ENCODE measurements at places on chromosomes 16 and 17. TPM values are rescaled to one million over a fixed set of nuclear protein-coding genes. Genes with fewer than 3 reads are reported as not detected.
A peak's percentile ranks its signal among the peaks of the same experiment; 100 is the strongest.

- H3K27me3 ChIP-seq, result no peaks in the 10 kb centered on the region
- peak overlapping the region; percentile 74 for H3K4me3 ChIP-seq
- H3K36me3 ChIP-seq, result peaks cover 41% of the 10 kb centered on the region
- peaks cover 69% of the 10 kb centered on the region for H3K4me1 ChIP-seq
Measured at GRCh38 chr17:76191896-76192295, 48.4 kb downstream of the RNF157 start.

Gene CACNG5
- not detected for total RNA-seq

GRCh38 chr16:2319606-2320005, 20.9 kb downstream of the ABCA3 start:
- no peaks in the 10 kb centered on the region for H3K36me3 ChIP-seq
- H3K4me3 ChIP-seq, result no peak overlapping the region
- H3K27me3 ChIP-seq, result no peaks in the 10 kb centered on the region
- no peaks in the 10 kb centered on the region for H3K4me1 ChIP-seq
- no peak overlapping the region for H3K27ac ChIP-seq

DNA sequence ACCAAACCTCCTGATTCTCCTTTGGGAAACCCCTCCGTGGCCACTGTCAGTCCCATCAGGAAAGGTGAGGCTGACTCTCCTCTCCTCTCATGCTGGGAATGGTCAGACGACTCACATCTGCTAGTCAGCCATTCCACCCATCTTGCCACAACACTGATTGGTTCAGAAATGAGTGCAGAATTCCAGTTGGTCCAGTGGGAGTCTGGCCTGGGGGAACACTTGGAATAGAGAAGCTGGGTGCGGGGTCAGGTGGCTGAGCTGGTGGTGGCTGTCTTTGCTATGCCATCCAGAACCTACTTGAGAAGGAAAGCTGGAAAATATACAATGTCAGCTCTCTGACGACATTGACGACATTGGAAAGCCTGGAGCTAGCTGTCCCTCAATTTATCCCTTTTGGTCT, 23.6 kb upstream of the PLLP start:
- peaks cover 12% of the 10 kb centered on the region for H3K4me1 ChIP-seq
- DNase-seq, result no peak
- H3K27me3 ChIP-seq, result peaks cover 3% of the 10 kb centered on the region
- no peaks in the 10 kb centered on the region for H3K36me3 ChIP-seq
- H3K4me3 ChIP-seq, result no peak overlapping the region

DNA sequence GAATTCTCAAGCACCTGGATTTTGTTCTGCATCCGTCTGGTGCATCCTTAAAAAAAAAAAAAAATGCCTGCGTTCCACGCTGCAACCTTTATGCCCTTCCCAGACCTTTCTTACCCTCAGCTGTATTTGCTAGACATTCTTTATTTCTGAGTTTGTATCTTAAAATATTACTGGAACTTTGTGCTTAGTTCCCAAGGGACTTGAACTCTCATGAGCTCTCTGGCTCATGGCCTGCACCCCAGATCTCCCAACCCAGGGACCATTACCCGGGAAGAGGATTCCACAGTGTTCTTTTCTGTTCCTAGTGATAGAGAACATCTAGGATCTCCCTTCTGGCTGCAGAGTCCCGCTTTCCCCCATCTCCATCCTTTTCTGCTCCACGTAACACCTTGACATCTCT, 28.9 kb upstream of the CLEC18A start:
- H3K27ac ChIP-seq, result no peak overlapping the region
- H3K36me3 ChIP-seq, result peaks cover 7% of the 10 kb centered on the region
- H3K27me3 ChIP-seq, result no peaks in the 10 kb centered on the region
- peaks cover 1% of the 10 kb centered on the region for H3K4me1 ChIP-seq
- no peak for DNase-seq

Gene MEIOC
- total RNA-seq, result not detected

Gene KRT27
- not detected for total RNA-seq

DNA sequence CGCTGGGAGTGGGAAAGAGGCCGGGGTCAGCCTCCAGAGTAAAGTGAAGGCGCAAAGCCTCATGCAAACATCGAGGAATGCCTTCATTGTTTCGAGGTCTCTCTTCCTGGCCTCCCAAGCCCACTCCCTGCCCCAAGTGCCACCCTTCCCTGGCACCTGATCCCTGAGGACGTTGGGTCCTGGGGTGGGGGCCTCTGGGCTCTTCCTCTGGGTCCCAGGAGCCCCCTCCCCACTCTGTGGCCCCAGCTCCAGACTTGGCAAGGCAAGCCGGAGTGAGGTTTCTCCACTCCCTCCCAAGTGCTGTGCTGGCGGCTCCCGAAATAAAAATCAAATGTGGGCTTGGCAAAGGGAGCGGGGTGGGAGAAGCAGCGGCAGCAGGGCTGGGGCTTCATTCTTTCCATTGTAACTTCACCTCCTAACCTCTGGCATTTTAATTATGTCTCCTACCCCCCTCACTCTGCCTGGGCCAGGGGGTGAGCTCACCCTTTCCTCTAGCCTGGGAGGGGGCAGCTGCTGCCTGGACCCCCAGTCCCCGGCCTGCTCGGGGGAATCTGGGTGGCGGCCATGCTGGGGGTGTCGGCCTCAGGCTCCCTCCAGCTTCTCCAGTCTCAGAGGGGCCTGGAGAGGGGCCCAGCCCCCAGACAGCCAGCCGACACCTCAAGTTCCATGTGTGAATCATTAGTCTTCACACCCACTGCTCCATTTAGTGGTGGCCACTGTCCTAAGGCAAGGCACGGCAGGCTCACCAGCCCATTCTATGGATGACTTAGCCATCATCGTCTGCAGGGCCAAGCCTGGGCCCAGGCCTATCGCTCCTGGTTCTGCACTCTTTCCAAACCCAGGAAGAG, 14.6 kb upstream of the TMEM92 start:
- peaks cover 9% of the 10 kb centered on the region for H3K27me3 ChIP-seq
- H3K27ac ChIP-seq, result no peak overlapping the region
- no peaks in the 10 kb centered on the region for H3K4me1 ChIP-seq

DNA sequence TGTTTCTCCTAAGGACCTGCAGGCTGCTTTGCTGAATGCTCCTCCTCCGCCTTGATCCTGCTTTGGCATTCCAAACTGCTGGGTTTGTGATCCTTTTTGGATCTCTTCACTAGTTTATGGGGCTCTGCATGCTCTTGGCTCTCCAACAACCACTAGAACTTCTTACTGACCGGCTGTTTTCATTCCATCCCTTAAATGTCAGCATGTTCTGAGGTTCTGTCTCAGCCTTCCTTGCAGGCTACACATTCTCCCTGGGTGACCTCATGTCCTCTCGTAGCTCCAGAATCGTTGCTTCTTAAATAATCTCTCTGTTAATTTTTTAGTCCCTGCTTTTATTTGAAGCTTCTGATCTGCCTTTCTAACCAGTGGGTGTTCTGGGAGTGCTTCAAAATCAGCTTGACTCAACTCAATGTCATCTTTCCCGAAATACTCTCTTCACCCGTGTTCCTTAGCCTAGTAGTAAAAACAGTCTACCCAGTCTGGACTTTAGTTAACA, 119.0 kb upstream of the HS3ST2 start:
- no peak for DNase-seq
- H3K4me1 ChIP-seq, result no peaks in the 10 kb centered on the region
- H3K4me3 ChIP-seq, result no peak overlapping the region
- peaks cover 8% of the 10 kb centered on the region for H3K27me3 ChIP-seq
- H3K36me3 ChIP-seq, result no peaks in the 10 kb centered on the region

DNA sequence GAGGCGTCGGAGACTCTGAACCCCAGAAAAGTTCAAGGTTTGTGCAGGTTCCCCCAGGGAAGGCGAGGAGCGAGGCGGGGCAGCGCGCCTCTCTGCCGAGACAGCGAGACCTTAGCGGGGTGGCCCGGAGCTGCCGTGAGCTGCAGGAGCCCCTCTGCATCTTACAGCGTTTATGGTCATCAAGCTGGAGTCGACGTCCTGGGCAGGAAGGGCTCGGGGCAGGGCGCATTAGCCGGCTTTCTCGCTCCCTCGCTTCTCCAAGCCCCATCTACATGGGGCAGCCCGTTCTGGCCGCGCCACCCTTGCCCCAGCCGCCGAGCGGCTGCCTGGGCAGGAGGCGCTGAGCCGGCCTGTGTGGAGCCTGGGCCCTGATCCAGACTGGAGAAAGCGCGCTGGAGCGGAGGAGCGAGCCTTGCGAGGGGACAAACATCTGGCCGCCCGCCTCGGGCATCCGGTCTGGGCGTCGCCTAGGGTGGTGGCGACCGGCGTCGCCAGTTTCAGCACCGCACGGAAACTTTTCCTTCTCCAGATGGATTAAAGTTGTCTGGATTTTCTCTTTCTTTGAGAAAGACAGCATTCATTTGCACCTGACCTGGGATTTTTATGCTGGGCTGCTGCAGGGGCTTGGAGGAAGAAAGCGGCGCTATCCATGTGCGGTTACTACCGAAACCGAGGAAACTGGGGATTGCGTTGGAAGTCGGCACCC, 750 bp downstream of the TMEM132E start:
- H3K4me1 ChIP-seq, result peaks cover 7% of the 10 kb centered on the region
- peak overlapping the region; percentile 16 for H3K4me3 ChIP-seq
- H3K36me3 ChIP-seq, result no peaks in the 10 kb centered on the region

- H3K36me3 ChIP-seq, result peaks cover 24% of the 10 kb centered on the region
- H3K27me3 ChIP-seq, result no peaks in the 10 kb centered on the region
- peaks cover 17% of the 10 kb centered on the region for H3K4me1 ChIP-seq
- H3K4me3 ChIP-seq, result no peak overlapping the region
- no peak for DNase-seq
Measured at GRCh38 chr17:75138519-75138918, 7.0 kb upstream of the NT5C start.

Gene ABCC6
- total RNA-seq, result not detected

- peaks cover 43% of the 10 kb centered on the region for H3K27me3 ChIP-seq
- peaks cover 18% of the 10 kb centered on the region for H3K4me1 ChIP-seq
- no peaks in the 10 kb centered on the region for H3K36me3 ChIP-seq
- no peak overlapping the region for H3K27ac ChIP-seq
- no peak for DNase-seq
Measured at GRCh38 chr17:21510686-21511362, 134.7 kb downstream of the KCNJ12 start.

- H3K36me3 ChIP-seq, result no peaks in the 10 kb centered on the region
- peaks cover 80% of the 10 kb centered on the region for H3K27me3 ChIP-seq
- peaks cover 34% of the 10 kb centered on the region for H3K4me1 ChIP-seq
Measured at GRCh38 chr16:3189869-3190268, 1.9 kb downstream of the OR1F1 start.

DNA sequence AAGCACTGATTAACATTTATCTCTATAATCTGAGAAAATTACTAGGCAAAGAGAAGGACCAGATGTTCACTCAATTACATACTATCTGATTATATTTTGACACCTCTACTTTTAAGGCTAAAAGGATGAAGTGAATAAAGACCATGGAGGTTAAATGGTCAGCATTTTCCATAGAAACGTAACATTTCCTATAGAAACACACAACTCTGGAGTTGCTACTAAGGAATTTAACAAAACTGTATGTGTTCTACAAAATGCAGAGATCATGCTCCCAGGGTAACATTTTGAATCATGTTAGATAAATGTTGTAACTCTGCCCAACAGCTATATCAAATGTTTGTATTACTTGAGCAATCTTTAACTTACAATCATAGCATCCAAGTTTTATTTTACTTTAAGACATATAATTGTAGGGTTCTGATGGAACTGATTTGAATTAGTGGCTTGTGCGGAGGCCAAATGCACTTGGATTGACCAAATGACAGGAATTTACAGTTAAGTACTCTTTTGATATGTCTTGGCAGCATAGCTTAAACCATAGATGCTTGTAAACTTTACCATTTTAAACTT, 97.7 kb downstream of the RPGRIP1L start:
- H3K27me3 ChIP-seq, result no peaks in the 10 kb centered on the region
- H3K4me1 ChIP-seq, result no peaks in the 10 kb centered on the region
- H3K4me3 ChIP-seq, result no peak overlapping the region
- H3K36me3 ChIP-seq, result peaks cover 2% of the 10 kb centered on the region
- no peak for DNase-seq

DNA sequence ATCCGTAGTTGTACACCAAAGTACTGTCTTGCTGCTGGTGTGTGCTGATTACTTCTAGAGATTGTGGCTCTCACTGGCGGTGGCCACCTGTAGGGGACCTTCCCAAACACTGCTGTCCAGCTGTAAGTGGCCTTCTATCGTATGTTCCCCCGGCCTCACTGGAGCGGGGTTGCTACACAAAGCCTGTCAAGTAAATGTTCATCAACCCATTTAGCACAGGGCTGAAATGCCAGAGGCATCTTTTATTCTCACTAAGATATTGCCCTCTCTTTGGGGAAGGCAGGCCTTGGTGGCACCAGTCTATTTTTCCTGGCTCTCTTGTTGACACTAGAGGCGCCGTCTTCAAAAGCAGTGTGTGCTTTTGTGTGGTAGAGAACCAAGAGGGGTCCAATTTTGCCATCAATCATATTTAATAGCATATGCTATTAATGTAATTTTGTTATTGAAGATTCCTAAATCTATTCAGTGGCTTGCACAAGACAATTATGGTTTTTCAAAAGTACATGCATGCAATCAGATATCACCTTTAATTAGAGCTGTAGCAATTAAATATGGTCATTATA, 514.4 kb upstream of the SALL1 start:
- no peak overlapping the region for H3K4me3 ChIP-seq
- H3K36me3 ChIP-seq, result no peaks in the 10 kb centered on the region
- no peaks in the 10 kb centered on the region for H3K27me3 ChIP-seq
- H3K4me1 ChIP-seq, result no peaks in the 10 kb centered on the region

Gene SYCE1L
- total RNA-seq, result 17.1 TPM

- DNase-seq, result no peak
- H3K4me1 ChIP-seq, result no peaks in the 10 kb centered on the region
- H3K27ac ChIP-seq, result no peak overlapping the region
- H3K36me3 ChIP-seq, result no peaks in the 10 kb centered on the region
Measured at GRCh38 chr16:5393070-5393469, 295.5 kb upstream of the EEF2KMT start.

DNA sequence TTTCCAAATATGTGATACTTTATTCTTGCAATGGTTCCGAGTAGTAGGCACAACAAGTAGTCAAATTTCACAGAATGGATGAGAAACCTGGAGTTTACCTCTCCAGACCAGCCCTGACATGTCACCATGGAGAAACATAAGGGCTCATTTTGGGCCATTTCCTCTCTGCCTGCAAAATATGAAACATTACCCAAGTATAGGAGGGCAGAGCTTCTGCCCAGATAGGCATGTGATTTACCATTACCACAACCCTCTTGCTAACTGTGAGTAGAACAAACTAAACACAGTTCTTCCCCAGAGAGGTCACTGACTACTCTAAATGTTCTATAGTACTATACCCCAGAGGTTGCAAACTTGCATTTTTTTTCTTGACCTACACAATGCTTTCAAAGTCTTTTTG, 15.7 kb upstream of the KPNB1 start:
- H3K36me3 ChIP-seq, result peaks cover 17% of the 10 kb centered on the region
- H3K27me3 ChIP-seq, result no peaks in the 10 kb centered on the region
- no peak overlapping the region for H3K27ac ChIP-seq
- H3K4me1 ChIP-seq, result peaks cover 19% of the 10 kb centered on the region
- no peak overlapping the region for H3K4me3 ChIP-seq

DNA sequence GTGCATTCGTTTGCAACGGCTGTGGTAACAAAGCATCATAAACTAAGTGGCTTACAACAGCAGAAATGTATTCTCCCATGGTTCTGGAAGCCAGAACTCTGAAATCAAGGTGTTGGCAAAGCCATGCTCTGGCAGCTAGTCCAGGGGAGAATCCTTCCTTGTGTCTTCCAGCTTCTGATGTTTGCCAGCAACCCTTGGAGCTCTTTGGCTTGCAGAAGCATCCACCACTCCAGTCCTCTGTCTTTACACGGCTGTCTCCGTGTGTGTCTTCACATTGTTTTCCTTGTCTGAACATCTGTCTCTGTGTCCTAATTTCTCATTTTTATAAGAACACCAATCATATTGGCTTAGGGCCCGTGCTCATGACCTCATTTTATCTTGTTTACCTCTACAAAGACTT, 265.3 kb upstream of the HSBP1 start:
- H3K27ac ChIP-seq, result no peak overlapping the region
- H3K4me1 ChIP-seq, result no peaks in the 10 kb centered on the region
- H3K36me3 ChIP-seq, result no peaks in the 10 kb centered on the region

Gene PDILT
- total RNA-seq, result not detected

Gene KCNG4
- not detected for total RNA-seq

Measured in activated naive CD8-positive, alpha-beta T cell treated with anti-CD3 and anti-CD28 coated beads, Interleukin-2, amount 10 ng/mL, durations not matched to agents 7 days and 5 days (primary cell).